ENCODE measurements at places on chromosomes 2 and 18.

DNA sequence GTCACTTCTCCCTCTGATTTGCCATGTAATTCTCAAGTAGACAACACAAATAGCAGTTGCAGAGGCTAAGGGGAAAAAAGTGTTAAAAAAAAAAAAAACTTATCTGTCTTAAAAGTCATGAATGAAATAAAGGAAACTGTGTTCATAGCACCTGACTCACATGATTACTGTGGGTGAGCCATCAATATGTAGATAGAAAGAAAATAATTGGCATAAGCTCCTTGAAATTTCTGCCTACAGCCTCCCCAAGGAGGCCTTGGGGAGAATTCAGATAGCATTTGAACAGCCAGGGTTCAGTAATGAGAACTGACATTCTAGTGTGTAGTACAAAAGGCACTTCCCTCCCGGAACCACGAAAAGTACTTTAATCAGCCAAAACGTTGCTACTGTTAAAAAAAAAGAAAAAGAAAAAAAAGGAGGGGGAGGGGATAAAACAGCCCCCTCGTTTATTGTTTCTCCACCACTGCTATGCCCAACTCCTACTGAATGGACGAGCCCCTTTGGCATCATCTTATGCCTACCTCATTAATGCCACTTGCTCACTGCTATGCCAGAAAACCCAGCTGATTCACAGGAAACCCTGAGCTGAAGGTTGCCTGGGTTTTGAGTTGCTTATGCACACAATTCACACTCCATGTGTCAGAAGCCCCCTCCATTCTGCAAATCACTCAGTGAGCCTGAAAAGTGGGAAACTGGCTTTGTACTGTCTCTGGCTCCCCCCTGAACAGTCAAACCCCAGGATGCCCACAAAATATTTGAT lies 65.5 kb upstream of the KLF7 start:
- no peak for DNase-seq

GRCh38 chr2:238818561-238818960 lies 29.3 kb upstream of the TWIST2 start:
- no peak for DNase-seq

- no peak for DNase-seq
Measured at GRCh38 chr2:185012643-185013042, 414.3 kb downstream of the ZNF804A start.

GRCh38 chr18:58321986-58322385 lies 278.0 kb downstream of the NEDD4L start:
- peak; percentile 59 for DNase-seq

DNA sequence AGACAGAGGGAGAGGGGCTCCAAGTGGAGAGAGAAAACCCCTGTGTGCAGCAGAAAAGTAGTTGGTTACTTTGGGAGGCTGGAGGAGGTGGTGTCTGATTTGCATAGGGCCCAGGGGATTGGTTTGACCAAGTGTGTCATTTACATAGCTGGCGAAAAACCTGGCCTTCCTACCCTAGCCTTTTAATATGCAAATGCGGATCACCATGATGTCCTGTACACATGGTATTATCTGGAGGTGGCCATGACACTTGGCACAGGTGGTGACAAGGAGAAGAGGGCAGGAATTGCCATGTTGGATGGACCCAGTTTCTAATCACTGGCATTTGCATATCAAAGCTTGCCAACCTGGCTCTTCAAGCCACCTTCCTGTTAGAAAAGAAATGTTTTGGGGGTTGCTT lies 120.8 kb upstream of the CHAC2 start:
- no peak for DNase-seq

- DNase-seq: no peak
Measured at GRCh38 chr2:46825939-46826568, 89.6 kb downstream of the MCFD2 start.

DNA sequence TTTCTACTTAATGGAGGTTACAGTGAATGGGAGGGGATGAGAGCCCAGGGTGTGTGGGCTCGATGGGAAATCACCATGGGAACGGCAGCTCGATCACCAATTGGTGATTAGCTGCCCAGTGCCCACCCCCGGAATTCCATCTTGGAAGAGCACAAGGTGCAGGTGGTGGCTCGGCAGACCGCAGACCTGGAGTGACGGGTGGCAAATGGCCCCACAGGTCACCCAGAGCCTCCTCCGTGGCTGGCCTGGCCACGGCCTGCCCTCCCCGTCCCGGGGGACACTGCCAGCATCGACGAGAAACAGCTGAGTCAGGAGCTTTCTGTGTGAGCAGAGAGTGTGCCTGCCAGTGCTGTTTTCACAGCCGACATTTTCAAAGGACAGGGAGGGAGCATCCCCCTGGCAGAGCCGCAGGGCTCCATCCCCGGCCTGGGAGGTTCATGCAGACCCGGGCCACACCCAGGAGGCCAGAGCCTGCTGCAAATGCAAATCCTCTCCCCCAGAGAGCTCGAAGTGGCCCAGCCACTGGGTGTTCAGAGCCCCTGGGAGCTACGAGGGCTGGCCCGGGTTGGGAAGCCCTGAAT lies 176.4 kb upstream of the MYT1L start:
- DNase-seq: no peak

GRCh38 chr18:28541276-28541930 lies 364.5 kb upstream of the CDH2 start:
- DNase-seq: no peak

DNA sequence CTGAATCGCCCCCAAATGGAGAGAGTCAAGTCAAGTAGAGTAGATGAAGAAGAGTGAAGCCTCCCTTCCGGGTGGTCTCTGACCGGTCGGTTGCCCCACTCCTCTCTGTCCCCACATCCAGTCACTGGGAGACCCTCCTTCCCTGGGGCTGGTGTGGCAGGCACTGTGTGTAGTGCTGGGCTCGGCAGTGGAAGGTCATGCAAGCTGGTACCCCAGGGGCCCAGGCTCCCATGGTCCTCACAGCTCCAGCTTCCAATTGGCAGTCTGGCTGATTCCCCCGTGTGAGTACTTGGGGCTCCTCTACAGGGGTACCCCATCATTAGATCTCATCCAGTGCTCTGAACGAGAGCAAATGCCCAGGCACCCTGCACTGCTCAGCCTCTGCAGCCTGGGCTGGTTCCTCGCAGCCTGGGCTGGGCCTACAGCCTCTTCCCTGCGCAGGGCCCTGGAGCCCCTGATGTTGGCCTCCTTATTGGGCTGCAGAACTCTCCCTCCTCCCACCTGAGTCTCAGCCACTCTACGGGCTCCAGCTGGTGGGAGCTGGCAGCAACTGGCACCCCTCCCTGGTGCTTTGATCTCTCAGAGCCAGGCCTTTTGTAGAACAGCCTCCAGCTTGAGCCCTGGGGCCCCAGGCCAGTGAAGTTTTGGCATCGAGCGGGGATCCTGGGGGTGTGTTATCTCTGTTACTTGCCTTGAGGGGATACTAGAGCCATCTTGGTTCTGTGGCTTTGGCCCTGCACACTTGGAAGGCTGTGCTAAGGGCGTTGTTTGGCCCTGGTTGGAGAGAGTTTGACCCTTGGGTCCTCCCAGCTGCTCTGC lies 187.8 kb upstream of the HDAC4 start:
- no peak for DNase-seq

- no peak for DNase-seq
Measured at GRCh38 chr2:225328192-225328591, 71.3 kb upstream of the NYAP2 start.

GRCh38 chr2:95305380-95306061 lies 8.4 kb downstream of the KCNIP3 start:
- DNase-seq: no peak

DNA sequence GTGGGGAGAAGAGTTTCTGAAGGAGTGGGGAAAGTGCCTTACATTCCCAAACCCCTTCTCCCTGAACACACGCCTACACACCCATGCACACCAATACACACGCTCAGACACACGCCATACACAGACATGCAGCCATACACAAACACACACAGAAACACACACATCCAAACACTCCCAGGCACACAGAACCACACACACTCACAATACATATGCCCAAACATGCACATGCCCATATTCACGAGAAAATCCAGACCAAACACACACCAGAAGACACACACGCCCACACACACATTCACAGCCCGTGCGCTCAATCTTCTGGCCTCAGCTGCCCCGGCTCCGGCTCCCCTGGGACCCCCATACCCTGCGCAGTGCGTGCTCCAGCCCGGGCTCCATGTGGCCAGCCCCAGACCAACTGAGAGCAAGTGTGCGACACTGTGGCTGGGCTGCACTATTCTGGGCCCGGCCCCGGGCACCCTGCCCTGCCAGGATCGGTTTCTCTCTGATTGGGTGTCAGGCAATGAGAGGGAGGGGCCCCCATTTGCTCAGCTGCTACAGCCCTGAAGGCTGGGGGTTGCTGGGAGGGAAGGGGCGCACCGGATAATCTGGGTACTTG lies at the start of gene PRKAG3:
Gene PRKAG3 (minus strand): TSS at position 426 of the 613 bp plus-strand sequence.
- no peak for DNase-seq

DNA sequence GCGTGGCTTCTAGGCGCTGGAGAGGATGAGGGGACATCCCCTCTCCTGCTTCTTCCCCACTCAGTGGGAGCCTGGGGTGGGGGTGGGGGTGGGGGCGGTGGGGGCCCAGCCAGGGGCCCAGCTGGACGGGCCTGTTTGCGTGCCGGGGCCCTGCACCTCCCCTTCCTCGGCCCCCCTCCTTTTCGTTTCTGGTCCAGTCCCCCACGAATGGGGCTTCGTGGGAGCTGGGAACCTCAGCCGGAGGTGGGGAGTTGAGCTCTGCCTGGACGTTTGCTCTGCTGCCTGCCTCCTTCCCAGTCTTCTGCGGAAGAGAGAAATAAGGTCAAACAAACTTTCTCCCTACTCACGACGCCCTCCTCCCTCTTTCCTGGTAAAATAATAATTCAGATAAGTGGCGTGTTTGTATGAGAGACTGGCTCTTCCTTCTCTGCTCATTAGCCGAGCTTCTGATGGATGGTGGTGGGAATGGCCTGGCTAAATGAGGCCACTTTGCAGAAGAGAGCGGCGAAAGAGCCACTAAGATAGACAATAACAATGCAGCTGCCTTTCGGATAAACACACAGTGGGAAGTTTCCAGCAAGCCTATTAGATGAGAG lies 782 bp downstream of the MTA3 start:
- DNase-seq: no peak

DNA sequence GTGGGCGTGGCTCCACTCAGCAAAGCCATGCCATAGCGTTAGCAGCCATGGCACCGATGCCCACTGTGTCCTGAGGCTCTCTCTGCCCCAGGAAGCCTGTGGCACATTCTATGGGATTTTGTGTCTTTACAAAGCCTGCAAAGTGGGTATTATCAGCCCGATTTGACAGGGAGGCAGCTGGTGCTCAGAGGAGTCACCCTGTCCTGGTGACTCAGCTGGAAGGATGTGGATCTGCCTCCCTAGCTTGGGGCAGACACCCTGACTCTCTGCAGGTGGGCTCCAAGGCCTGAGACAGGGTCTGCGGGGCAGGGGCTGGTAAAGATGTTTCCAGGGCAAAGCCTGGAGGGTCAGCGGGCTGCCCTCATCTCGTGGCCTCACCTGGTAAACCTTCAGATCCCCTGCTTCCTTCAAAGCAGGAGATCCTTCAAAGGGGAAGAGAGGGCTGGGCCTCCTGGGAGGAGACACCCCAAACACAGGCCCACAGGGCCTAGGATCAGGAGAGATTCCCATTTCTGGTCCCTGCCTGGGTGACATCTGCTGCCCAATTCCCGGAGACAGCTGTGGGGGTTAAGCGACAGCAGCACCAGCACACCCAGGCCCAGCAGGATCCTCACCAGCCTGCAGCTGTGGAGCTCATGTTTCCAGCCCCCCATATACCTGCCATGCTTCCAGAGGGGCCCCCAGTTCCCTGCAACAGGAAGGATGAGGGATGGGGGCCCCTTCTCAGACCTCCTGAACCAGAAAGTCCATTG lies 3.0 kb upstream of the ASB1 start:
- no peak for DNase-seq

DNA sequence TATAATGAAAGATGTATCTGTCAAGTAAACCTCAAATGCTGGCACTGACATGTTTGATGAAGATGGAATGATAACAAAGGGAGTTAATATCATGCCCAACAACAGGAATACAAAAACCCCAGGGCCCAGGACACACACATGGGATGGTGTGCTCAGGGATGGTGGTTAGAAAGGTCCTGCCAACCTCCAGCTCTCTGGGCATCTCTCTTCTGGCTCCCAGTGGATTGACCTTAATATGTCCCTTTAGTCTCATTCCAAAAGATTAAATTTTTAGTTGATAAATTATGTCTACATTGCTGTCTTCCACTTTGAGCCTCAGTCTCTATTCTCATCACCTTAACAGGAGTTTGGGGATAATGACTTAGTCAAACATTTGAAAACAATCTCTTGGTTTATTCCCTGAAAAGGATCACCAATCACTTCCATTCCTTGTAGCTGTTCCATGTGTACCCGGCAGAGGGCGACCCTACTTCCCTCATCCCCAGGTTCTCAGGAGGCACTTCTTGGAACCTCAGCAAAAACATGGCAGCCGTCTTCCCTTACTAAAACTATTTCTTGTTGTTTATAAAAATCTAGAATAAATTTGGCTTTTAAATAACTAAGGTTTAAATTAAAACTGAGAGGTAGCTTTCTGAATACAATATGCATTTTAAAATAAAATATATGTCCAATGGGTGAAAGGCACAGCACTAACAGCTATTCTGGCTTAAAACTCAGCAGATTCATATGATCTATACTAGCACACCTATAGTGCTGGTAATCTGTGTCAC lies 29.6 kb downstream of the MCEE start:
- DNase-seq: peak; percentile 82

DNA sequence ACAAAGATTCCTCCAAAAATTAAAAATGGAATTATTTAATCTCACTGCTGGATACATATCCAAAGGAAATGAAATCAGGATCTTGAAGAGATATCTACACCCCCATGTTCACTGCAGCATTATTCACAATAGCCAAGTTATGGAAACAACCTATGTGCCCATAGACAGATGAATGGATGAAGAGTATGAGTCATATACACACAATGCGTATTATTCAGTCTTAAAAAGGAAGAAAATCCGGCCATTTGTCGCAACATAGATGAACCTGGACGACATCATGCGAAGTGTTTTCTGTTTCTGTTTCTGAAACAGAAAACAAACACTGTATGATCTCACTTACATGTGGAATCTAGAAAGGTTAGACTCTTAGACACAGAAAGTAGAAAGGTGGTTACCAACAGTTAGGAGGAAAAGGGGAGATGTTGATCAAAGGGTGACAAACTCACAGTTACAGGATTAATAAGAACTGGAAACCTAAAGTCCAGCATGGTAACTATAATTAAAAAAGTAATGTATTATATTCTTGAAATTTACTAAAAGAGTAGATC lies 87.8 kb upstream of the ERBB4 start:
- DNase-seq: no peak

DNA sequence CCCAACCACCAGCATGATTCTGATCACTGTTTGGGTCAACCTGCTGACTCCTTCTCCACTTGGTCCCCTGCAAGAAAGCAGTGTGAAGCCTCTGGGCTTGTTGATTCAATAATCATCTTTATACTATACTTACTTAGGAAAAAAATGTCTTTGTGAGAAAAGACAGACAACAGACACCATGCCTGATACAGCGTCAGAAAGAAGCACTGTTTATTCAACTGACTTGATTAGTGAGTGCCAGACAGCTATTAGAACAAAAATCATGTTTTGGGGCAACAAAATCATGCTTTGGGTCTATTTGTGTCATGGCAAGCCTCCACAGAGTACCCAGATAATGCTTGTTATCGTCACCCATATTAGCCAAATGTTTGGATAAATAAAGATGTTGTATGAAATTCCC lies 58.7 kb upstream of the ATL2 start:
- DNase-seq: no peak
